ENCODE measurements at places on chromosomes 16 and 17.

DNA sequence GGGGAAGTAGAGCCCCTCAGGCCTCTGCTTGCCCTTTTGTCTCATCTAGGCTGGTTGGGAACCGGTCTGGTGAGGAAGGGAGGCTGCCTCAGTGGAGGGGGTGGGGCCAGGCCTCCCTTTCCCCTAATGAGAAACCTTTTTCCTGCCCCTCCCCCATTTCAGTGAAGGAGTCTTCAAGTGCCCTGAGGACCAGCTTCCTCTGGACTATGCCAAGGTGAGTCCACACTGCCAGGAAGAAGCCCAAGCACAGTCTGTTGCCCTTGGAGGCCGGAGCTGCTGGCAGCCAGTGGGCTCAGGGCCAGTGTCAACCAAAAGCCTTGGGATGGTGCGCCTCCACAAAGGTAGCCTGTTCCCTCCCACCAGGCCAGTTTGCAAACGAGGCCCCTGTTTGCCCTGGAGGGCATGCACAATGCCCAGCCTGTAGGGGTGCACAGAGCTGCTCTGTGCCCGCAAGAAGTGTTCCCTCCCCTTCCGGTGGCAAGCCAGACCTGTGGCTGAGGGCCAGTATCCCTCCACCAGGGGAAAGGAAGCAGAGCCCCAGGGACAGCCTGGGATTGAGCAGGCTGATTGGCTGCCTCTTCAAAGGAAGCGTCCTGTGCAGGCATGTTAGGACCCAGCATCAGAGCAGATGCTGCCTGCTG lies 3.4 kb downstream of the TRAF4 start:
- peak; percentile 90 for DNase-seq

GRCh38 chr16:90004577-90004976 lies 14.7 kb downstream of the DBNDD1 start:
- DNase-seq, result no peak

GRCh38 chr17:82661717-82662683 lies 13.8 kb upstream of the WDR45B start:
- no peak for DNase-seq

GRCh38 chr17:77571155-77571981 lies 387.1 kb upstream of the TNRC6C start:
- no peak for DNase-seq

DNA sequence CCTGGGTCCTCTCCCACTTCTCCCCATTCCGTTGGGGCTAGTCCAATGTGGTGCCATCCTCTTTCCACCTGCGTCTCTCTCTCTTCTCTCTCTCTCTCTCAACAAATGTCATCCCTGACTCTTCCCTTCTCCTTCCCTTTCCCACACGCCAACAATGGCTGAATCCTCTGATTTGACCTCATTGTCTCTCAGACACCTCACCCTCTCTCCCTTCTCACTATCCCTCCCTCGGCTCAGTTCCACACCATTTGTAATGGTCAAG lies 628 bp upstream of the ZNF18 start:
- no peak for DNase-seq

DNA sequence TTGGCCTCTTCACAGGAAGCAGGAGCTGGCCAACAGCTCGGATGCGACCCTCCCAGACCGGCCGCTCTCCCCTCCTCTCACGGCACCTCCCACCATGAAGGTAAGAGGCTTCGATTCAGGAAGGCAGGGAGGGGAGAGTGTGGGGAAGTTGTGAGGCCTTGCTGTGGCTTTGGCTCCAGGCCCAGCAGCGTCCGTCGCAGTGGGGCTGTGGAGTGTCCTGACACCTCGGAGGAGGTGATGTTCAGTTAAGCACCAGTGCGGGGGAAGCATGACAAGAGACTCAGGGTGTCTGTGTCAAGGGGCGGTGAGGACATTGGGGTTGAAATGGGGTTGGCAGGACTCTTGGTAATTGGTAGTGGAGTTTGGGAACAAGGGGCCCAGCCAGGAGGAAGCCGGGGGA lies 109.0 kb downstream of the RAP1GAP2 start:
- no peak for DNase-seq

- no peak for DNase-seq
These were observed 17.7 kb upstream of the SLC12A3 start for GRCh38 chr16:56847173-56847910.

DNA sequence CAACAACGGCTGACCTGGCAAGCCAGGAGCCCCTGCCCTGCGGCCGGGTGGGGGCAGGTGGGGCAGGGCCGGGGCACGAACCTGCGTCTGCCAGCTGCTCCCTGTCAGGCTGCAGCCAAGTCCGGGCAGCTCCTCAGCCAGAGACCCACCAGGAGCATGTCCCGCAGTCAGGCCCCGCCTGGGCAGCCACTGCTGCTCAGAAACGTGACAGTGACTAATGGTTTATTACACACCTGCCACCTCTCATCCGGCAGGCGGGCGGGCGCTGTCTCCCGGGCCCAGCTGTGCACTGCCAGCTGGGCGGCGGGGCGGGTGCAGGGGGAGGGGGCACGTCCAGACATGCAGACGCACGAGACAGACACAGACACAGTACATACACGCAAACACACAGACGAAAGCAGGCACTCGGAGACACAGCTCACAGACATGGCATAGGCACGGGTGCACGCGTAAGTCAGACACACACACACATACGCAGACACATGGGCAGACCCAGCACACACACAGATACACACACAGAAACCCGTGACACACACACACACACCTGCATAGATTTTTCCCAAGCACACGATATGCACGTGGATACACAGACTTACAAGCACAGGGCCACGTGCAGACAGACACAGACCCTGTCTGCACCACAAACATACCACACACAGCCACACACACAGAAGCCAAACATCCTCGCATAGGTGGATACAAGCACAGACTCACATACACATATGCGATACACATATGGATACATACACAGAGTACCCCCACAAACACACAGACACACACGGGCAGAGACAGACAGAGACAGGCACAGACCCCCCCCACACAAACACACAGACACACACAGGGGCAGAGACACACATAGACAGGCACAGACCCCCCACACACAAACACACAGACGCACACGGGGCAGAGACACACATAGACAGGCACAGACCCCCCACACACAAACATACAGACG lies 248.3 kb upstream of the CIBAR2 start:
- DNase-seq, result peak; percentile 80

DNA sequence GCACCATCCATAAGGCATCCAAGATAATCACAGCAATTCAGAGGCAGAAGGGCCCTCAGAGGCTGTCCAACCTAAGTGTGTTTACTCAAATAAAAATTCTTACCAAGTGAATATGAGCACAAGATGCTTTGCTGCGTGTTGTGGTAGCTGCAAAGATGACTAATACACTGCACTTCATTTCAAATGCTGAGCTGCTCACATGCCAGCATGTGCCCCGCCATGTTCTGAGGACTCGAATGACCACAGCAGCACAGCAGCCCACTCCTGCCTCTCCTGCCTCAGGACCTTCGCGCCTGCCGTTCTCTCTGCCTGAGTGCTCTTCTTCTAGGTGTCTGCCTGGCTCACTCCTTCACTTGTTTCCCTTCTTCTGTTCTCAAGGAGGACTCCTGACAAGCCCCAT lies 19.0 kb downstream of the PIK3R5 start:
- no peak for DNase-seq

Data from NCI-H2029 (cell line).